Smooth muscle cell of the umbilical artery (primary cell): ENCODE measurements at places on chromosomes 1 and 21. TPM values are rescaled to one million over a fixed set of nuclear protein-coding genes. Genes with fewer than 3 reads are reported as not detected.

CRYZL1 gene
- total RNA-seq = 20.2 and 31.5 TPM in 2 replicates

G0S2 gene
- 23.6 and 49.0 TPM in 2 replicates for total RNA-seq

SLFNL1 gene
- total RNA-seq = 0.65 and 0.89 TPM in 2 replicates

TTC39A gene
- 0.30 and 0.51 TPM in 2 replicates for total RNA-seq

OR10J1 gene
- total RNA-seq = not detected in 2 replicates

ADAM30 gene
- 0.05 TPM in 1 of 2 replicates, not detected in the other for total RNA-seq

PTPN22 gene
- 1.5 and 4.8 TPM in 2 replicates for total RNA-seq

CFAP57 gene
- 0.09 and 0.30 TPM in 2 replicates for total RNA-seq

APOBEC4 gene
- total RNA-seq = not detected in 2 replicates

NT5C1A gene
- not detected in 2 replicates for total RNA-seq

MYOG gene
- total RNA-seq = not detected in 2 replicates

IL12RB2 gene
- total RNA-seq = not detected in 2 replicates

CFHR2 gene
- total RNA-seq = not detected in 2 replicates

CFHR3 gene
- total RNA-seq = 0.23 TPM in 1 of 2 replicates, not detected in the other

GJA5 gene
- total RNA-seq = 0.42 and 0.59 TPM in 2 replicates

GOLPH3L gene
- 10.4 and 13.2 TPM in 2 replicates for total RNA-seq

NVL gene
- 29.1 and 34.0 TPM in 2 replicates for total RNA-seq

COL8A2 gene
- 9.2 and 19.6 TPM in 2 replicates for total RNA-seq

CFAP45 gene
- total RNA-seq = under 0.01 and 0.55 TPM in 2 replicates

ORC1 gene
- total RNA-seq = 0.59 and 3.2 TPM in 2 replicates

PALMD gene
- 0.23 and 0.59 TPM in 2 replicates for total RNA-seq

CD101 gene
- total RNA-seq = under 0.01 and 0.18 TPM in 2 replicates

DENND2D gene
- 3.0 and 3.9 TPM in 2 replicates for total RNA-seq

CTPS1 gene
- total RNA-seq = 67.1 and 122 TPM in 2 replicates
